ENCODE measurements at places on chromosomes 5 and 9.

- no peak for DNase-seq
These were observed 1.1 kb downstream of the SRD5A1 start for GRCh38 chr5:6634306-6634705.

GRCh38 chr9:36858805-36859375 lies 175.2 kb downstream of the PAX5 start:
- no peak for DNase-seq

GRCh38 chr5:142549834-142550233 lies 136.1 kb downstream of the FGF1 start:
- no peak for DNase-seq

DNA sequence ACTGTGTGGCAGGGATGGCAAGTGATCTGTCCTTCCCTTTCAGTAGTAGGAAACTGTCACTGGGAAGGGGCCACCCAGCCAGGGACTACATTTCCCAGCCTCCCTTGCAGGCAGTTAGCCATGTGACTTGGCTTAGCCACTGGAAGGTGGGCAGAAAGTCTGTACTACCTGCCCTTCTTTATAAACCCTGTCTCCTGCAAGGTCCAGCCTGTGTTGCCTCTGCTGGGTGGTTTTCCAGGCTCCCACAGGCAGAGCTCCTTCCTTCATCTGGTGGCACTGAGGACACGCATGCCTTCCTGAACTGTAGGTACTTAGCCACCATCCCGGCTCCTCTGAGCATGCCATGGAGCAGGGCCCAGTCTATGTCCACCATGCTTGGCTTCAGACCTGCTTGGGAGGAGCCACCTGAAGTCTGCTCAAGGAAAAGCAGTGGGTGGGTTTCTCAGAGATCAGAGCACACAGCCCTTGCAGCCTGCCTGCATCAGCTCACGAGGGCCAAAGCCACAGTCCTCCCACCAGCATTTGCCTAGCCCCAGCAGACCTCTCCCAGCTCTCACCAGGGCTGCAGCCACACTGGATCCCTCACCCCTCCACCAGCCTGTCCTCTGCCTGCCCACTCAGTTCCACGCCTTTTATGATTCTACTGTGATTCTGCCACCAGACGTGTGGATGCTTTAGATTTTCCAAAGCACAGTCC lies 16.7 kb upstream of the SLC25A51 start:
- DNase-seq, result no peak

GRCh38 chr9:133515615-133516255 lies 9.0 kb downstream of the MYMK start:
- no peak for DNase-seq

DNA sequence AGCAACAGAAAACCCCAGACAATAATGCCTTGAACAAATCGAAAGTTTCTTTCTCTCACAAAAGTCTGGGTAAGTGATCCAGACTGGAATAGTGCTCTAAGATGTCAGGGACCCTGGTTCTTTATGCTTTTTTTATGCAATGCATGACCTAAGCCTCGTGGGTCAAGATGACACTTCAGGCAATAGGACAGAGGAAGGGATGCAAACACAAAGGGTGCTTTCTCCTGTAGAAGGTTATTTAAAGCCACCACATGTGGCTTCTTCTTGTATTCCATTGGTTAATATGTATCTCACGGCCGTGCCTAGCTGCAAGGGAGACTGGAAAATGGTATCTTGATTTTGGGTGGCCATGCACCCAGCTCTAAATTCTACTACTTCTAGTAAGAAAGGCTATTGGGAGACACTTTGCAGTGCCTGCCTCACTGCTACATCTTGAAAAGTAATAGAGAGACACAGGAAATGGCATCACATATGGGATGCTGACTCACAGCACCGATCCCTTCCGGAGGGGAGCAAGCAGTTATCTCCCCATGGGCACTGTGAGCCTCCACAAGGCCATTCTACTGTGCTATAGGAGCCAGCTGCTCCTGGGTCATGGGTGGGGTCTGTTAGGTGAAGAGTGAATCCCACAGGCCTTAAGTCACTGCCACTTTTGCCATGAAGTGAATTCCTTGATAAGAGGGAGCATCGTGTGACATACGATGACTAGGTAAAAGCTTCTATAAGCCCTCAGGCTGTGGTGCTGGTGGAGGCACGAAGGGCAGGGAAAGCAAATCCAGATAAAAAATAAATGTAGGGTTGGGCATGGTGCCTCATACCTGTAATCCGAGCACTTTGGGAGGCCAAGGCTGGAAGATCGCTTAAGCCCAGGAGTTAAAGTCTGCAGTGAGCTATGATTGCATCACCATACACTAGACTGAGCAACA lies 32.5 kb upstream of the RAB14 start:
- DNase-seq, result no peak

- no peak for DNase-seq
These were observed 95.8 kb downstream of the FOXD1 start for GRCh38 chr5:73352649-73353230.

DNA sequence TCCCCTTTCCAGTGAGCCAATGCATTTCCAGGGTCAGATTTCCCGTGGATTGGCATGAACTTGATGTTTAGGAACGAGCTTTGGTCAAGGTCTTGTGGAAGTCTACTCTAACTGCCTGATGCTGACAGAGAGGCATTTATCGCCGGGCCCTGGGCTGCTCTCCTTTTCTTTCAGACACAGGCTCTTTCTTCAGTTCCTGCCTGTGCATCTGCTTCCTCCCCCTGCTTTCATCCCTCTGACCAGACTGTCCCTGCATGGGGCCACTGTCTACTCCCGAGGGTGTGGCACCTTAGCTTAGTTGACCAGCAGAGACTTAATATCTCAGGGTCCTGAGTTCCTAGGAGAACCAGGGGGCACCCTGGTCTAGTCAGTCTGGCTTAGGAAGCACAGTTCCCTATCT lies 41.2 kb downstream of the RALGPS1 start:
- no peak for DNase-seq

GRCh38 chr9:16602494-16602893 lies 268.0 kb downstream of the BNC2 start:
- no peak for DNase-seq

GRCh38 chr9:114238891-114239875 lies 83.7 kb upstream of the ORM1 start:
- DNase-seq, result no peak

DNA sequence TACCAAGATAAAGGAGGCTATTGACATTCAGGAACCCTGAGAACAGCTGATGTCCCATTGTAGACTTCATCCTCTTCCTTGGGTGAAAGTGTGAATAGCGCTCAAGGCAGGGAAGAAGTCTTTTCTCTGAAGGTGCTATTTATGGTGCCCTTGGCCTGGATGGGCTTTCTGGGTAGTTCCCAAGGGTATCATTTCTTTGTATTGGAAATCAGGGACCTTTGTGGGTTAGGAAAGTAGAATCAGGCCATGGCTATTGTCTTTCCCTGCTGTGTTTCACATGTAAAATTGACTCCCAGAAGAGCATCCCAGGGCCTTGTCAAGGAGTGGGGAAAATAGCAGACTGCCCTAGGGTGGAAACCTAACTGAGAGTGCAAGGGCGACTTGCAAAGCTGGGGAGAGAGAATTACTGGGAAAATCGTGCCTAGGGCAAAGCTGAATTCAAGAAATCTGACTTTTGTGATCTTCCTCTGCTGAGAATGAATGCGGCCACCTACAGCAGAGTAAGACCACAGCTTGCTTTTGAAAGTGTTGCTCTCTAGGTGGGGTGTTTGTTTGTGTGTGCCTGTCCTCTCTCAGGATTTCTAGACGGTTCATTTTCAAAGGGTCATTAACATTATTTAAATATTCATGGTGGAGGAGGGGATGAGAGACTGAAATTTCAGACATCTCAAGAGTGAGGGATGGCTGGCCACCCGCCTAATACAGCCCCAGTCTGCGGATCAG lies 160.6 kb downstream of the C9orf152 start:
- DNase-seq, result no peak

- no peak for DNase-seq
These were observed 40.2 kb downstream of the SLC1A3 start for GRCh38 chr5:36646507-36647023.

DNA sequence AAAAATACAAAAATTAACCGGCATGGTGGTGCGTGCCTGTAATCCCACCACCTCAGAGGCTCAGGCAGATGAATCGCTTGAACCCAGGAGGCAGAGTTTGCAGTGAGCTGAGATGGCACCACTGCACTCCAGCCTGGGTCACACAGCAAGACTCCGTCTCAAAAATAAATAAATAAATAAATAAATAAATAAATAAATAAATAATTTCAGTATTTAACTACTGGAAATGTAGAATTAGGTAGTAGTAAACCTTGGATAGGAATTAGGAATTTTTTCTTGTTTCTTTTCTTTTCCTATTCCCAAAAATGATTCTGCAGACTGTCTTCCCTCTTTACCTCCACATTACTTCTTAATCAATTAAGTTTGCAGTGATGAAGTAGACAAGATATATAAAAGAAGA lies 103.2 kb downstream of the PLK2 start:
- no peak for DNase-seq

DNA sequence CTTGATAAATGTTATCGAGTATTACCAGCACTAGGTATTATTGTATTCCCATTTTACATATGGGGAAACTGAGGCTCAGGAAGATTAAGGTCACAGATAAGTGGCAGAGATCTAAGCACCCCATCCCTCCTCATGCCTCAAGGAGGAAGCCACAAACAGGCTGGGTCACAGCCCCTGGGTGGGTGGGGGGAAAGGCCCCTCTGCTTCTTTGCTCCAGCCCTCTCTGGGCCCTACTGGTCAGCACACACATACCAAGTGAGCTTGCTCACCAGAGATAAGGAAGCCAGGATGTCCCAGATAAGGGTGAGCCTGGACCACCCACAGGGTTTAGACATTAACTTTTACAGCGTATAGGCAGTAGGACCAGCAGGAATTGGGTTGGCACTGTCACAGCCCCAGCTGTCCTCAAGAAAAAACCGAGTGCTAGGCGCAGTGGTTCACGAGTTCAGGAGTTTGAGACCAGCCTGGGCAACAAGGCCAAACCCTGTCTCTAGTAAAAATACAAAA lies 45.3 kb downstream of the STK10 start:
- DNase-seq, result no peak

- no peak for DNase-seq
These were observed 199.0 kb downstream of the DNAH5 start for GRCh38 chr5:13745508-13745907.

Data from T47D (cell line).